Memory B cell (primary cell): ENCODE measurements at places on chromosomes 2 and 18.

GRCh38 chr2:216004697-216005283 is 8.6 kb downstream of the MREG start:
- DNase-seq: no peak

DNA sequence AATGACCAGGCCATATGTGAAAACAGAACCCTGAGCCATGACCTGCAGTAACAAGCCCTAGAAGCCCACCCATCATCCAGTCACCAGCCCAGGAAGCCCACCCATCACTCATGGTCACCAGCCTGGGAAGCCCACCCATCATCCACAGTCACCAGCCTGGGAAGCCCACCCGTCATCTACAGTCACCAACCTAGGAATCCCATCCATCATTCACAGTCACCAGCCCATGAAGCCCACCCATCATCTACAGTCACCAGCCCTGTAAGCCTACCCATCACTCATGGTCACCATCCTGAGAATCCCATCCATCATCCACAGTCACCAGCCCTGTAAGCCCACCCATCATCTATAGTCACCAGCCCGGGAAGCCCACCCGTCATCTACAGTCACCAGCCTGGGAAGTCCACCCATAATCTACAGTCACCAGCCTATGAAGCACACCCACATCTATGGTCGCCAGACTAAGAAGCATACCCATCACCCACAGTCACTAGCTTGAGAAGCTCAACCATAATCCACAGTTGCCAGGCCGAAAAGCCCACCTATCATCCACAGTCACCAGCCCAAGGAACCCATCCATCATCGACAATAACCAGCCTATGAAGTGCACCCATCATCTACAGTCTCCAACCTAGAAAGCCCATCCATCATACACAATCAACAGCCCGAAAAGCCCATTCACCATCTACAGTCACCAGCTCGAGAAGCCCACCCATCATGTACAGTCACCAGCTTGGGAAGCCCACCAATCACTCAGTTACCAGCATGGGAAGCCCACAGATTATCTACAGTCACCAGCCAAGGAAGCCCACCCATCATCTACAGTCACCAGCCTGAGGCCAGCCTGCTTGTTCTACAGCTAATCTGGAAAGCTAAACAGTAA is 91.9 kb downstream of the TWIST2 start:
- no peak for DNase-seq

DNA sequence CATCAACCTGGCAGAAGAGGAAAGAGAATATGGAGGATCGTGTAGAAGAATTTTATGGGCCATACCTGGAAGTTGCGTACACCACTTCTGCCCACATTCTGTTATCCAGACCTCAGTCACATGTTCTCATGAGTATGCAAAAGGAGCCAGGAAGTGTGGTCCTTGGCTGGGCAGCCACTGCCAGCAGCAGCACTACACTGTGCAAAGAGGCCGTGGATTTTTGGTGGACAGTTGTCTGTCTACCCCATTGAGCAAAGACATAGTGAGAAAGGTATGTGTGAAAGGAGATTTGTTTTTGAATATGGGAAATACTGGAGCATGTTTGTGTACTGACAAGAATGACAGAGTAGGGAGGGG is 68.1 kb downstream of the SDC1 start:
- DNase-seq: no peak

DNA sequence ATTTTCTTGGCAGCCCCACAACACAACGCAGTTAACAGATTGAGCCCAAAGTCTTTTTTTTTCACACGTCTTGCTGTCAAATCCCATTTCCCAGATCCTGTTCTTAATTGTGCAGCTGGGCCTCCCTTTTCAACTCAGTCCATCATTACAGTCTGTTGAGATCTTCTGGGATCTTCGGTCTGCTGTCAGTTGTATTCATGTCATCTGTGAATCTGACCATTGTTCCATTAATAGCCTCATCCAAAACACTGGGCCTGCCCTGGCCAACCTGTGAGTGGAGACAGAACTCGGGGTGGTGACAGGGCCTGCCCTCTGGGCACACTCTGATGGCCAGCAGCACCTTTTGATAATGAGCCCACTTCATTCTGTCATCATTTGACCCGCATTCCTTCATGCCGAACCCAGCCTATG is 39.7 kb upstream of the SEMA4C start:
- DNase-seq: no peak

DNA sequence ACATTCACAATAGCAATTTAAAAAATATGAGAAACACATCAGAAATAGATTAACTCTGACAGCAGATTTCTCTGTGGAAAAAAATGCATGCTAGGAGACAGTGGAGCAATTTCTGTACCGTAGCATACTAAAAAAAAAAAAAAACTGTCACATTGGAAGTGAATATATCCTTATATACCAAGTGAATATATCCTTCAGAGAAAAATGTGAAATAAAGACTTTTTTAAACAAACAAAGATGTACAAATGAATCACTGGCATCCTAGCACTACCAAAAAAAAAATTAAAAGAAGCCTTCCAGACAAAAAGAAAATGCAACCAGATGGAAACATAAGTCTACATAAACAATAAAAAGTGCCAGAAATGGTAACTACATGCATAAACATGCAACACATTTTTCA is 169.4 kb downstream of the NBAS start:
- no peak for DNase-seq

DNA sequence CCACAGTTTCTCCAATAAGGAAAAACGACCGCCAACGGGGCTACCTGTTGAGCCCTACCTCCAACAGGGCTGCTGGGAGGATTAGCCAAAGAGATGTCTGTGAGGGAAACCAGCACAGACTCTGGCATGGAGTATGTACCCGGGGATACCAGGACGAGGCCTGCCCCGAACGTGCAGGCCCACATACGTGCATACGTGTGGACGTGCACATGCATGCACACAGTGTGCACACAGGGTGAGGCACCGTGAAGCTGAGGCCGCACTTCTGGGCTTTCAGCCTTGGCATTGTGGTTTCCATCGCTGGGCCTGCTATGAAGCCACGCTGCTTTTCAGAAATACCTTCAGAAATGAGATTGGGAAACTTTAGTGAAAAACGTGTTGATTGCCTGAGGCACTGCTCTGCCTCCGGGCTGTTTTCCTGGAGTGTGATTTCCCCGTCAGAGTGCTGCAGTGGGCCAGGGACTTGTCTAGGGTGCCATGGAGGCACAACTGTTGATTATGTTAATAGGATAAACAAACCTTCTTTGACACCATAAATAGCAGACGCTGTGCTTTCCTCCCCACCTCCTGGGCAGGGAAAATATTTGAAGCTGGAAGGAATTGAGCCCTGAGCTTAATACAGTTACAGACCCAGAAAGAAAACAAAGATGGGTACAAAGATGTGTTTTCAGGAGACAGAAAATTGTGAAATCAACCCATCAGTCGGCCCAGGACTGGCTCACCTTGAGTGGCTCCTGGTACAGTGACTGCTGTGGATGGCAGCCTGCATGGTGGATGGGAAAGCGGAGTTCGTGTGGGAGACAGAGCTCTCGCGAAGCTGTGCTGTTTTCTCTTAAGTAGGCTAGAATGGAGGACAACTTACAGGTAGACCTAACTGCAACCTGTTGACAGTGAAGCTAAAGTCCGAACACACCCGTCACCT is 182.3 kb downstream of the FAM210A start:
- no peak for DNase-seq

DNA sequence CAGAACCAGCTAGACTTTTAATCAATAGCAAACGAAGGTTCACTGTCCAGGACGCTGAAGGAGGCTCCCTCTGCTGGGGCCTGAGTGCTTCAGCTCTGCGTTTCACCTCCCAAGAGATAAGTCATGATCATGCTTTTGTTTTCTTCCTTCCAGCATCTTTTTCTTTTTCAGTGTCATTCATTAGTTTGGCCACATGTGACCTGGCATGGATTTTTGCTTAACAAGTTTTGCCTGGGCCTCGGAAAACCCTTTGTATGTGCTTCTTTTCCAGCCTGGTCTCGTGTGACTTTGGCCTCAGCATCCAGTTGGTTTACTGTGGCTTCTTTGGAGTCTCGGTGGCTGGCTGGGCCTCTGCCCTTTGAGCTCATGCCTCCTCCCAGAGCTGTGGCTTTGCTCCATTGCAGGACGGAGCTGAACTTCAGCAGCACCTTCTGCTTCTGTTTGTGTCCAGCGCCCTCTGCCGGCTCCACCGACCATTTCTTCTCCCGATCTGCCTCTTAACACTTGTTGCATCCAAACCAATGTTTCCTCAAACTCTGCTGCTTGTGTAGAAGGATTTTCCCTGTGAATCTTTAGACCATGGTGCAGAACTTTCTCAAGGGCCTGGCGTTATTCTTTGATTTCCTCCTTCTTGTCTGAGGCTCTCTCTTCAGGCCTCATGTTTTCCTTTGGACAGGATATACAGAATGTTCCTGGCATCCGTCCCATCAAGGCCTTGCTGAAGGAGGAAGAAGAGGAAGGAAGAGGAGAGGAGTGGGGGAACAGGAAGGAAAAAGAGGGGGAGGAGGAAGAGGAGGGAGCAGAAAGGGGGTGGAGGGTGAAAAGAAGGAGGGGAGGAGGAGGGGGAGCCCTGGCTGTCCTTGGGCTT is 23.6 kb upstream of the HES6 start:
- DNase-seq: peak; percentile 66

GRCh38 chr18:37527395-37527794 is 38.2 kb downstream of the CELF4 start:
- DNase-seq: no peak

- no peak for DNase-seq
Observed at GRCh38 chr2:7595206-7595605, 678.0 kb downstream of the RNF144A start.

- no peak for DNase-seq
Observed at GRCh38 chr18:53796040-53796729, 428.3 kb downstream of the MBD2 start.

DNA sequence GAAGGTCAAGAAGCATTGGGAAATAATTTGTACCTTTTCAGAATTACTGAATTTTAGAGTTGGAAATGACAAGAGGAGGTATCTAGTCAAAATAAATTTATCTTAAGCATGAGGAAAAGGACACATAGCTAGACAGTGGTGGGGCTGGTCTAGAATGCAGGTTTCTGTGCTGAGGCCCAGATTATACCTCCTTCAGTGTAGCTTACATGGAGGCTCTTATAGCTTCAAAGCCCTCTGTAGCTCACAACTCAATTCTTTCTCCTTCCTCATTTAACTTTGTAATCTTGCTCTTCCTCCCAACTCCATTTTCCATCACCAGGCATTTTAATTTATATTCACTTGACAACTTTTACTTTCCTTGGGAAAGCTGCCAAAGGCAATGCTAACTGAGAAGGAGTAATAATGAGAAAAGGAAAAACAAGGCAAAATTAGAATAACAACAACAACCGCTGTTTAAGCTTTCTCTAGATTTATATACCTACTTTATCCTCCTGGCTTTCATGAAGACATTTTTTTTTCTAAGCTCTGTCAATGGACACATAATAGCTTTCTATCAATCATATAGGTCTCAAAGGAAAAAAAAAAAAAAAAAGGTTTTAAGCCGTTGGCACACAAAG is 58.5 kb downstream of the CLHC1 start:
- DNase-seq: no peak

- DNase-seq: no peak
Observed at GRCh38 chr2:89850481-89850880, 1159.0 kb downstream of the RPIA start.

- DNase-seq: no peak
Observed at GRCh38 chr2:9108210-9108967, 98.2 kb upstream of the ASAP2 start.

DNA sequence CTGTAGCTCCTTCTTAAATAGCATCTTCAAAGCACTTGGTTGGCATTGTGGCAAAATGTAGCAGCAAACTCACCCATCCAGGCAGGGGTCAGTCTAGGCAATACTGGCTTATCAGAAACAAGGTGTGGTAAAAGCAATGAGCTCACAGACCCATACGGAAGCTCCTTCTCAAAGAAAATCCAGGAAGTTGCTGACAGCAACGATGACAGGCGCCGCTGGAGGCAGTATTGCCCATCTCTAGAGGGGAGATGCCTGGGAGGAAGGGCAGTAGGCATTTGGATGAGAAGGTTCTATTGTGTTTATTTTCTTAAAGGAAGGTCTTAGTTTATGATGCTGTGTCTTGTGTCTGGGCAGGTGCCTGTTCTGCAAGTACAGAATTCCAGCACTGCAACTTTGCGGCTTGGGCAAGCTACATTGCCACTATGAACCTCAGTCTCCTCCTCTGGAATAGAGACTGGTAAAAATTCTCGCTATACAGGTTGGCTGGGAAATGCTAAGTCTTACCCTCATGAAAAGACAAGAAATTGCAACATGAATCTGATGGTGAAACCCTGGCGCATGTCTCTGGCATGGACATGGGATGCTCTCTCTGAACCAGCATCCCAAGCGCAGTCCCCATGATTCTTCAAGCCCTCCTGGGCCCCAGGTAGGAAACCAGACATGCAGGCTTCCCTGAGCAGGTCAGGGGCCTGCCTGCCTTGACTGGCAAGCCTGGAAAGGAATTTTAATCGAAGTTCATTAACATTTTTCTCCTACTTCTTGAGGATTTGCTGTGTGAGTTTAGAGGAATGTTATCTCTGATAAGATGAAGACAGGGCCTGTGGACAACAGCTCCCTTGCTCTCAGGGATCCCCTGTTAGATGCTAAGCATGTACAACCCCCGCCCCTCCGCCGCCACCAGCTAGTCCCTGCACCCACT is 156.0 kb downstream of the TFCP2L1 start:
- no peak for DNase-seq

DNA sequence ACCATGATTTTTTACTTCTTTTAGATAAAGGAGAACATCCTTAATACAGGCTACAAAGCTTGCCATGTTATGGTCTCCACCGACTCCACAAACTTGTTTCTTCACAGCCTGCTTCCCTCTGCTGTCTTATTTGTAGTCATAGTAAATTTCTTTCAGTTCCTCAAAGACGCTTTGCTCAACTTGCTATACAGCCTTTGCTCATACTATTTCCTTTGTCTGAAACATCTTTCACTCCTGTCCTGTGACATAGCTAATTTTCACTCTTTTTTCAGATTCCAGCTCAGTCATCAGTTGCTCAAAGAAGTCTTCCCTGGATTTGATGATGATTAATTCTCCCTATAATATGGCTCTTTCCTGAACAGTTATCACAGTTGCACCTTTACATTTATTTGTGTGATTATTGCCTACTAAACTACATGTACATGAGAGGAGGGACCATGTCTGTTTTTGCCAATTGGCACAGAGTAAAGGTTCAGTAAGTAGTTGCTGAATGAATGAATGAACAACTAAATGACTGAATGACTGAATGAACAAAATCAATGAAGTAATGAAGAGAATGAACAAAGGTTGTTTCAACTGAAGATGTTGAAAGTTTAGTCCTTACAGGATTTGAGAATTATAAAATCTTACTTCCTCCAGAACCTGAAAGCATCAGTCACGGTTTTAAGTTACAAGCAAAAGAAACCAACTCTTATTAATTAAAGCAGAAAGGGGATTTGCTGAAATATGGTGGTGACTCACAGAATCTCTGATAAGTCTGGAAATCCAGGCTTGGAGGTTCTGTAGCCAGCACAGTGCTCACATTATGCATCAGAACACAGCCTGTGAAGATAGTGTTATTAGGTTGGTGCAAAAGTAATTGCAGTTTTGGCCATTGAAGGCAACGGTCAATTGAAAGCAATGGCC is 186.4 kb upstream of the FAM98A start:
- no peak for DNase-seq

- no peak for DNase-seq
Observed at GRCh38 chr2:159187106-159187505, 99.4 kb downstream of the WDSUB1 start.
